Colonic mucosa (tissue), 4 donors: ENCODE measurements at places on chromosomes 5 and 9. TPM values are rescaled to one million over a fixed set of nuclear protein-coding genes. Genes with fewer than 3 reads are reported as not detected.

PCDHB15 gene
- 1.8 TPM for total RNA-seq

ZFP37 gene
- 0.64 TPM for total RNA-seq

FAM221B gene
- total RNA-seq = not detected

GRCh38 chr9:13436591-13436990, 157.1 kb upstream of the MPDZ start:
- H3K4me3 ChIP-seq = no peak overlapping the region
- H3K27ac ChIP-seq = no peak overlapping the region
- no peak for DNase-seq

- H3K4me1 ChIP-seq = peaks cover 8% of the 10 kb centered on the region
- H3K27me3 ChIP-seq = no peaks in the 10 kb centered on the region
- DNase-seq = no peak
- no peaks in the 10 kb centered on the region for H3K36me3 ChIP-seq
These were observed 12.1 kb downstream of the FEM1C start for GRCh38 chr5:115532517-115532916.
